A375 (cell line): ENCODE measurements at places on chromosomes 6 and 20. TPM values are rescaled to one million over a fixed set of nuclear protein-coding genes. Genes with fewer than 3 reads are reported as not detected.

The RAB32 gene
- total RNA-seq: 16.7 and 17.7 TPM in 2 replicates

The MAP7 gene
- total RNA-seq: 0.49 and 0.77 TPM in 2 replicates

The JPH2 gene
- total RNA-seq: 0.08 and 0.60 TPM in 2 replicates

The IMPG1 gene
- not detected in 2 replicates for total RNA-seq

The HSF2 gene
- 14.0 and 15.2 TPM in 2 replicates for total RNA-seq
